Jurkat, Clone E6-1 (cell line): ENCODE measurements at places on chromosomes 3 and 15.

GRCh38 chr3:139198929-139199328 is 144.9 kb upstream of the MRPS22 start:
- DNase-seq: no peak

- no peak for DNase-seq
Observed at GRCh38 chr15:89770041-89770440, 6.1 kb upstream of the MESP2 start.

DNA sequence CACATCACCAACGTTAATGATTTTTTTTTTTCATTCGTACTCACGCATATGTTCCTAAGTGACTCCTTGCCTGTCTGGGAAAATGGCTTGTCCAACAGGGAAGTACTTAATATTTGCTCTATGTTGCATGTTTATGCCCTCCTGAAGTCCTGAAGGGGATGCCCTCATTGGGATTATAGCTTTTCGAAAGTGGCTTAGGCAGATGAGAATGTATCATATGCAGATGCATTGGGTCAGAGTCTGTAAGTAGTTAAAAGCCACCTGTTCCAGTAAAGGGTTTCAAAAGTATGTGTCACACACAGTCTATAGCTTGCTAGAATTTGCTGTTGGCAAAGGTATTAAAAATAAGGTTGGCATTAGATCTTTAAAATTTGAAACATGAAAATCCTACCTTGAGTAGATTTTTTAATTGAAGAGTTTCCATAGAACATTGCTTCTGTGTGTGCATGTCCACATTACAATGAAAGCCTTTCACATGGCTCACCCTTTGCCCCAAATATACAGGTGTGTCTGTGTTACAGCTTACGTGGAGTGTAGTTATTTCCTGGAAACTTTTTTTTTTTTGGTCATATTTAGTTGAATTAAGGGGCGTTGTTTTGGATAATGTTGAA is 2.1 kb downstream of the ABHD17C start:
- DNase-seq: no peak

DNA sequence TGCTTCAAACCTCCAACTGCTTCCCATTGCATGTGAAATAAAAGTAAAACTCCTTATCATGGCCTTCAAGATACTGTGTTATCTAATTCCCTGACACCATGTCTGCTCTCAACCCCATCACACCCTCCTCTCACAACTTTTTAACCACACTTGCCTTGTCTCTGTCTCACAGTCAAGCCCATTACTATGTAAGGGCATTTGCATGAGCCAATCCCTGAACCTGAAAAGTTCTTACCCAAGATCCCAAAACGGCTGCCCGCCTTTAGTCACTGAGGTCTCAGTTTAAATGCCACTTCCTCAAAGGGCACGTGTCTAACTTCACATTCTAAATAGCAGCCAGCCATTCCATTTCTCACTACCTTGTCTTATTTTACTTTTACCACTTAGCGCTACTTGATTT is 83.1 kb downstream of the SST start:
- peak; percentile 7 for DNase-seq

DNA sequence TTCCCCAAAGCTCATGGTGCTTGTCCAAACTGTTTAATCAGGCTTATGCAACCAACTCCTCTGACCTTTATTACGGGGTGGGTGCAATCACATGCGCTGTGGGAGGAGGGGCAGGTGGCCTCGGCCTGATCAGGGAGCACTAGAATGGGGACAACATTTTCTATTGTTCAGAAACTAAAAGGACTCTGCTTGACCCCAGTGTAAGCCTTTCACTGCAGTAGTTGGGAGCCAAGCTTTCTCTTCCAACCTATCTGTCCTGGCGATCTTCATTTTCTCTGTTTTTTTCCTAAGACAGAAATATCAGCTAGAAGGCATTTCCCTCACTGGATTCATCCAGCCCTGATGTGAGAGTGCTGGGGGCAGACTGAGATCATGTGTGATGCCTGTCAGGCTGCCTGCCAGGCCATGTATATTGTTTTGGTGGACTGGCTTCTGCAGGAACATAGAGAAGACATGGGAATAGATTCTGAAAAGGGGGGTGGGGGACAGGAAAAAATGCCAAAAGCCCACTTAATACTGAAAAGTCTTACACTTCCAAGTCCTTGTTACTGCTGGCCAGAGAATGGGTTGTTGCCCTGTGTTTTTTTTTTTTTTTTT is 627.0 kb upstream of the TBL1XR1 start:
- no peak for DNase-seq

- DNase-seq: no peak
Observed at GRCh38 chr3:98791341-98792325, 28.5 kb downstream of the ST3GAL6 start.

GRCh38 chr15:69648775-69649735 is 196.4 kb downstream of the RPLP1 start:
- no peak for DNase-seq

GRCh38 chr3:139935866-139936817 is 1.2 kb downstream of the CLSTN2 start:
- no peak for DNase-seq

- DNase-seq: no peak
Observed at GRCh38 chr15:95492388-95493070, 838.0 kb upstream of the NR2F2 start.

- no peak for DNase-seq
Observed at GRCh38 chr15:74345051-74345450, 22.4 kb downstream of the CYP11A1 start.

GRCh38 chr3:37852771-37853170 is 8.9 kb upstream of the CTDSPL start:
- DNase-seq: no peak

DNA sequence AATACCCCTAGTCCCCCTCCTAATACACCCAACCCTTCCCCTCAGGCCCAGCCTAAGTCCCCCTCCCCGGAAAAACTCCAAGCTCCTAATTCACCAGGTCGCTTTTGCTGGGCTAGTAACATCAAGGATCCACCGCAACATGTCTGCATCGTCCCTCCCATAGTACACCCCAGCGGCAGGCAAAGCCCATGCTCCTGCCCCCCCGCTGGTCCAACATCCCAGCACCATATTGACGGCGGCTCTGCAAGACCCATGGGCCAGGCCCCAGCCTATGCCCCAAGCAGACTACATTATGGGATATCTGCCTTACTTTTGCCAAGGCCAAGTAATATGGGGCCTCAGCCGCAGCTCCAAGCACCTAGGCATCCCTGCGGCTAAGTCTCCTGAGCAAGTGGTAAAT is 33.5 kb downstream of the ZNF589 start:
- DNase-seq: no peak

DNA sequence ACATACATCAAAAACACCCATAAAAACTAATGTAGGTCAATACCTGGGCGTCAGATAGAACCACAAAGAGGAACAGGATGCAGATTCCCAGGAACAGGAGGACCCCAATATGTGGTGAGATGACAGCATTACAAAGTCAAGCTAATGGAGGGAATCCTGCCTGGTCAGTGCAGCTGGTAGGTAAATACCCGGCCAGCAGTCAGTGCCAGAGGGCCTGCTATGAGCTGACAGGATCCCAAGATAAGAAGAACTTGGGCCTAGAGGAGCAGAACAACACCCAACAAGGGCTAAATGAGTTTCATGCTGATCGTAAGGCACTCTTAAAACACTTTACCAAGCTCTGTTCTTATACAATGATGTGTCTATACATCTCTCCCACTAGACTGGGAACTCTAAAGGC is 61.2 kb upstream of the KCNMB2 start:
- DNase-seq: no peak

GRCh38 chr3:71438904-71439303 is 144.6 kb downstream of the FOXP1 start:
- DNase-seq: no peak

- DNase-seq: peak; percentile 18
Observed at GRCh38 chr3:150798122-150798618, 35.2 kb upstream of the SIAH2 start.

DNA sequence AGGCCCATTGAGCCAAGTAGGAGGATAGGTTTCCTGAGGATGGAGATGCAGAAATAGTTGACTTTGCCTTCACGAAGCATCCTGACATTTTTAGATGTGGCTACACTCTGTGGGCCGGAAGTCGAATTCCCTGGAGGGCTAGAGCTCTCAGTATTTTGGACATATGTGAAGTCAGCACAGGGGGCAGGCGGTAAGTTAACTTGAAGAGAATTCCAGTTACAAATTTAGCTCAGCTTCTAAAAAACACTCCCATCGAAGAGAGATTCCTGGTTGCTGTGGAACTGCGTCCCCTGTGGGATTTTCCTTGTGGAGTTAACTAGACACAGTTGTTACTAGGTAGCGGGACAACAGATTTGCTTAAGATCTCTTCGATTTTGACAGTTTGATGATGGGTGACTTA is 161.9 kb upstream of the RGMA start:
- DNase-seq: no peak

DNA sequence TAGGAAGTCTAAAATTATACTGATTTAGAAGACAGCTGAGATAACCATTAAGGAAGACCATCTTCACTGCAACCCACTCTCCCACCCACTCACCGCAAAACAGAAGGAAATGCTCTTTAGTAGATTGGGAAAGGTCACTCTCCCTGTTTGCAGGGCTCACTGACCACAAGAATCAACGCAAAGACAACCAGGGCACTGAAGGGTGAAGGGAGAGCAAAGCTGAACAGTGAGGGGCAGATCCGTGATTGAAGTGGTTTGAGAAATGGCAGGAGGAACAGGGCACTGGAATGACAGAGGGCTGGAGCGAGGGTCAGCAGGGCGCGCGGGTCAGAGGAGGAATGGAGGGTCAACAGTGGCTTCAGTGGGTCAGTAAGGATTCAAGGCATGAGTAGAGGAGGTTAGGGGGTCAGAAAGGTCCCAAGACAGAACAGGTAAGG is 520 bp downstream of the MESD start:
- DNase-seq: no peak

DNA sequence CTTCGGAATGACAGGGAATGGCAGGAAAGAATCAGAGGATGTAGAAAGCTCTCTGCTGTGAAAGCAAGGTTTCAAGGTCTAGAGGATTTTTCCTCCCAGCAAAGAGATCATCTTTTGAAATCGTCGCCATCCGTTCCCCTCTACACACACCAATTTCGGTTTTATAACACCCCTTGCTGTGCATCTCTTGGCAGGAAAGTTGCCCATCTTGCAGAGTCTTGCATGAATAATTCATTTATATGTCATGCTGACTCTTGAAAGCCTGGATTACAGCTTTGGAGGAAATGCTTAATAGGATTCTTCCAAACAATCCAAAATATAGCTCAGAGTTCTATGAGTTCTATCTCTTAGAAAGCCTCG is 262.7 kb downstream of the CHL1 start:
- no peak for DNase-seq

DNA sequence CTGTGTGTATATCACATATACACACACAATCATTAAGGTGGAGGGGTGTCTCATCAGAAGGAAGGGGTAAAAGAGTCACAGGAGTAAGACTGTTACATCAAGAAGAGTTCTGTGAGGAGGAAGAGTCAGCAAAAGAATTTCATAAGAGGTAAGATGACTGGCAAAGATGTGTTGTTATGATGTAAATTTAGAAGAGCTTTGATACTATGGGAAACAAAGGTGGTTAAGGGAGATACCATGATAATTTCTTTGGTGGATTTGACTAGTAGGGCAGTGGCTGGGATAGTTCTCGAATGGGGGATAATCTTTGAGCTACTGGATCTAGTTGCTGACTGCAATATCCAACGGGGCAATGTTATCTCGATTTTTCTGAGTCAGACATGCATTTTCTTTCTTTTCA is 61.6 kb downstream of the STAG1 start:
- DNase-seq: no peak

DNA sequence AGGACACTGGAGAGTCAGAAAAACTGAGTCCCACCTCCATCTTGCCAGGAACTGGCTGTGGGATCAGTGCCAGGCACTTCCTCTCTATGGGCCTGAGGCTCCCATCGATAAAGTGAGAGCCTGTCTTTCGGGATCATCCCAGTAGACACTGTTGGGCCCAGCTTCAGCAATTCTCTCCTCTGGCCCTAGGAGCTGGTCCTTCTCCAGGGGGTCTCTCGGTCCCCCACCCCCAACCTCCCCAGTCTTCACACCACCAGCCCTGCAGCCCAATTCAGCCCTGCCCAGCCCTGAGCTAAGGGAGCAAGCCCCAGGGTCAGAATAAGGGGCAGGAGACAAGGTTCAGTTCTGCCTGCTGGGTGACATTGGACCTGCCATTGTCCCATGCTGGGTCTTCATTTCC is 4.5 kb upstream of the LCTL start:
- no peak for DNase-seq

DNA sequence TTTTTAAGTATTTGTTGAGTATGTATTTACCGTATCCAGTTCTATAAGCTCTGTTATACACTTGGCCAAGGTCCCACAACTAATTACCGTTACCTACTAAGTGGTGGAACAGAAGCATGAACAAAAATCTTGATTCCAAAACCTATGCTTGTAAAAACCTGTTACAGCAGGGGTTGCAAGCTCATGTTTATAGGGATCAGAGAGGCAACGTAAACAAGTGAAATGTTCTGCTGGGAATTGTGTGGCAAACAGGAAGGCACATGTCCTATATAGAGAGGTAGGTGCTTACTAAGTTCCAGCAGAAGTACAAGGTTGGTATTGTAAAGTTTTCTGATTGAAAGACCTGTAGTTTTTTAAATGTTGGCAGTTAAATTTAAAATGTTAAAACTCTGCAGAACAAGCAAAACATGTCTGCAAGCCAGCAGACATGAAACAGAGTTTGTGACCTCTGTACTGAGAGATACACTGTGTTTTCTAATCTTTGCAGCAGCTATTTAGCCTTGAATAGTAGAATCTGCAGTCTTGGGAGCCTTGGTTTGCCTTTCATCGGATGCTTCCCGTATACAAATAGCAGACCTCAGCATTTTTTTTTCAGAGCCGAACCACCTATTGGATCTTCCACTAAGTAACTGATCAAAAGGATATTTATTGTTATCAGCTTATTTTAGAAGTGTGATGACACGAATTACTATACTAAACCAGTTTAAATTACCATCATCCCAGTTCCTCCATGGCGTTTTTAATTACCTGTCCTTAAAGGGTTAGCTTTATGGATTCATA is 11.4 kb downstream of the IREB2 start:
- no peak for DNase-seq

DNA sequence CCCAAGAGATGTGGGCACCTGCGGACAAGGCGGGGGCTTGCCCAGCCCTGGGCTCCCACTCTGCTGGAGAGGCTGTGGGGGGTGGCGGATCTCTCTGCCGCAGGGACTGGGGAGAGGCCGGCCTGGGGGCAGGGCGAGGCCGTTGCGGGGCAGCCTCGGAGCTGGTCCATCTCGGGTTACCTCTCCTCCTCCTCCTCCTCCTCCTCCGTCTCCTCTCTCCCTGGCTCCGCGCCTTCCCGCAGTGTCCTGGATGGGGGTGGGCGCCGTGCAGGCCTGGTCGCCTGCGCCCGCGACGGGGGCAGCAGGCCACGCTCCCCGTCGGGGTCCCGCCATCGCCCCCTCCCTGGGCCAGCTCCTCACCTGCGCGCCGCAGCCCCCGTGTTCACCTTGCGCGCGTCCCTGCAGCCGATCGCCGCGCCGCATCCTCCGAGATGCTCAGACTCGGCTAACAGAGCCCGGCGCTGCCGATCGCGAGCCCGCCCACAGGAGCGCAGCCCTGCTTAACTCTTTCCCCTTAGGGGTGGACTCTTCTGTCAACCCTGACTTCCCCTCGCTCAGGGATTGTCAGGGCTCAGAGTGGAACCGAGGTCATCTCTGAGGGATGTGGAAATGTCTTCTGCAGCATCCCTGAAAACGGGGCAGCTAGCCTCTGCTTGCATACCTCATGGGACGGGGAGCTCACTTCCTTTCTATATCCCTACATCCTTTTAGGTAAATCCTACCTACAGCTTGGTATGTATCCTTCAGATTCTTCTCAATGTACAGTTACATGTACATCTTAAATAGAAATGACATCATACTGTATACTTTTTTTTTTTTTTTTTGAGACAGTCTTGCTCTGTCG is at the start of gene PRRT3:
Gene PRRT3 (minus strand): TSS at position 447 of the 844 bp plus-strand sequence. CDS start 2,293 bp downstream, outside the sequence.
- DNase-seq: peak; percentile 32

- DNase-seq: no peak
Observed at GRCh38 chr3:44896440-44896839, 22.0 kb downstream of the TGM4 start.

- DNase-seq: no peak
Observed at GRCh38 chr15:64146885-64147681, 4.4 kb upstream of the SNX22 start.
